ENCODE measurements at places on chromosomes 6 and 20.

- DNase-seq: no peak
These were observed 53.2 kb downstream of the VSTM2L start for GRCh38 chr20:37956107-37956585.

- DNase-seq: no peak
These were observed 18.3 kb upstream of the NHSL1 start for GRCh38 chr6:138517635-138518034.

- no peak for DNase-seq
These were observed 3.5 kb upstream of the ACAT2 start for GRCh38 chr6:159758031-159759001.

DNA sequence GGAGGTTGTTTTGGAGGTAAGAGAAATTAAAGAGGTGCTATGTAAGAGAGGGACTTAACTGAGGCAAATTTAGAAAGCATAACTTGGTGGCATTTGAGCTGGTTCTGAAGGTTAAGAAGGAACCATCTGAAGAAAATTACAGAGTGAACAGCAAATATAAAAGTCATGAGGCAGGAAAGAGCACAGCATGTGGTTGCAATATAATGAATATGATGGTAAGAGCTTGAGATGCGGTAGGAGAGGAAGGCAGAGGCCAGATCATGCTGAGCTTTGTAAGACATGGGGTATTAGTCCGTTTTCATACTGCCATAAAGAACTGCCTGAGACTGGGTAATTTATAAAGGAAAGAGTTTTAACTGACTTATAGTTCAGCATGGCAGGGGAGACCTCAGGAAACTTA, 279.1 kb downstream of the UTRN start:
- no peak for DNase-seq

DNA sequence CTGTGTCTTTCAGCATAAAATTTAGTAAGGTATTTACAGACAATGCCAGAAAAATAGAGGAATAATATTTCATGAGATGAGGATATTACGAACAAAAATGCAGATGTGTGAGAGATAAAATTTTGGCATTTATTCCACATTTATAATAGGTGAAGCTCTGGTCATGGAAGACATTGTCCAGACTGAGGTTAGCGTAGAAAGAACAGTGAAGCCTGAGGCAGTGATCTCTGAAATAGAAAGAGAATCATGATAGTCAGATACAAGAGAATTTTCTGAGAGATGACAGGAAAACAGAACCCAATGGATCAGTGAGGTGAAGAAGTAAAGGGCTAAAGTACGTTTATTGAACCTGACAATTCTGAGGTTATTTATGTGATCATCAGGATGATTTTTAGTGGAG, 1155.9 kb upstream of the GJE1 start:
- DNase-seq: no peak

DNA sequence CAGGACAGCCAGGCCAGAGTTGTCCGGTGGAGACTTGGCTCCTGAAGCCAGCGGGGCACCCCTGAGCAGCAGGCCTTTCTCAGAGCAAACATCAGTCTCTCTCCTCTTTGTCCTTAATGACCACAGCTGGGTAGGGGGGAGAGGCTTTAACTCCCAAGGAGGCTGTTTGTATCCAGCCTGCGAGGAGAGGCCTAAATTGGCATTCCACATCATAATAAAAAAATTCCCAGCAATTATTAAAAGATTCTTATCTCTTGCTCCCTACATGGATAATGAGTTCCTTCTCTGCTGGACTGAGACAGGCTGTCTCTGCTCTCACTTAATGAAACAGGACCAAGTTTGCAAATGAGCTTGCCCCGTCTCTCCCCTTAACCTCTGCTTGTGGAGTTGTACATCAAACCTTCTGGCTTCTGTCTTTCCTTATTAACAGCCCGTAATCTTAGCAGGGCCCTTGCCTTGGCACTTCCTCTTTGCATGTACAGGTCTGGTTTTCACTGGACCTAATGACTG, 838.2 kb downstream of the MAFB start:
- no peak for DNase-seq

DNA sequence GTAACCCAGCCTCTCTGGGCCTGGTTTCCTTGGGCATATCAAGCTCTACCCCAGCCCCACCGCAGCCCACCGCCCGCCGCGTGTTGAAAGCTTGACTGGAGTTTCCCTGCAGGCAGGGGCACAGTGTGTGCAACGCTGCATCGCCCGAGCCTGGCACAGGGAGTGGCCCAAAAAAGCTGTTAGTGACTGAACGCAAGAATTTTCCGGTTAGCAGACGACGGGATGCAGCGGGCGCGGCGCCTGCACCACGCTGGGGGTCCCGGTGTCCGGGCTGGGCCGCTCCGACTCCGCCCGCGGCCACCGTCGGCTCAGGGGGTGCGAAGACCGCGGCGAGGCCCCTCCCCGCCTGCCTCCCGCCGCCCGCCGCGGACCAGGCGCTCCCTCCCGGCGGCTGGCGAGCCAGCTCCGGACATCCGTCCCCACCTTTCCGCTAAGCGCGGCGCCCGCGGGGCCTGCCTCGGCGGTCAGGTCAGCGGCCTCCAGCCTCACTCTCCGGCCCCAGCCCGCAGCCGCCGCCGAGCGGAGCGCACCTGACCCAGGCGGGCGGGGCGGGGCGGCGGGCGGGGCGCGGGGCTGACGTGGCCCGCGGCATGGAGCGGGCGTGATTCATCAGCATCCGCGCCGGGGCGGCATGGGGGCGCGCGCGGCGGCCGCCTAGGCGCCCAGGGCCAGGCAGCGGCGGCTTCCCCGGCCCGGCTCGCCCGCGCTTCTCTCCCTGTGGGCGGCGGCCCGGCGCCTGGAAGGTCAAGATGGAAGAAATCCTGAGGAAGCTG, at the start of gene ARFGEF3:
TSS of gene ARFGEF3 (plus strand) at position 602 of the 773 bp plus-strand sequence. CDS start at position 750, 148 bp downstream.
- DNase-seq: peak; percentile 27

GRCh38 chr6:129542705-129543104, 167.3 kb downstream of the ARHGAP18 start:
- DNase-seq: no peak

DNA sequence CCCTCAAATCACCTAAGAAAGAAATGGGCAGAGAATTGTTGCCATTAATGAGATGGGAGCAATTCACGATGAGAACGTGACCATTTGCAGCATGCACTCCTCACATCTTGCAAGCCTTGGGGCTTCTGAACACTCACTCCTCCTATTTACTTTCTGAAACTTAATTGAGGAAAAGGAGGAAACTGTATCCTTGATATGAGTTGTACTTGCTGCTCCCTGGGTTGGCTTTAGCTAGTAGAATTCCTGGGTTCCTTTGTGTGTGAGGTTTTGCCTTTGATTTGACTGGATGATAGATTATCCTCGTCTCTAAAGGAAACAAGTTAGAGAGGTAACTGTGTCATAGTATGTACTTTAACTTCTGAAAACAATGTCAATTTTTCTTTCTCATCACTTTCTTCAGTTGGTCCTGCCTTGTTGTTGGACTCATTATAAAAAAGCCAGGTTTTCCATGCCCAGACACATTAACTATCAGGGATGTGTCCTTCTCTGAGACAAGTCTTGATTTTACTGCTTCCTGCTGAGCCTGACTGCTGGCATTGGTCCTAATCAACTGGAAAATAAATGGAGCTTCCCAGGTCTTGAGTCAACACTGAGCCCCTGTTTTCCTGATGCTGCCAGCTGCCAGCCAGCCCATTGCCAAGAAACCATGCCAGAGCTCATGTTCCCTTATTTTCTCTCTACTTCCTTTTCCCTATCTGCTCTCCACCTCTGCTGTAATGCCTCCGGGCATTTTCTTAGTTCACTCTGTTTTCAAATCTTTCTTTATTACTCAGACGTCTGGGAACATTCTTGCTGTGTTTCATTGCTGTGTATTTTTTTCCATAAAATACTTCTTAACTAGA, 6.0 kb upstream of the MRAP2 start:
- peak; percentile 28 for DNase-seq

GRCh38 chr6:83138758-83139157, 54.3 kb downstream of the PGM3 start:
- DNase-seq: no peak

DNA sequence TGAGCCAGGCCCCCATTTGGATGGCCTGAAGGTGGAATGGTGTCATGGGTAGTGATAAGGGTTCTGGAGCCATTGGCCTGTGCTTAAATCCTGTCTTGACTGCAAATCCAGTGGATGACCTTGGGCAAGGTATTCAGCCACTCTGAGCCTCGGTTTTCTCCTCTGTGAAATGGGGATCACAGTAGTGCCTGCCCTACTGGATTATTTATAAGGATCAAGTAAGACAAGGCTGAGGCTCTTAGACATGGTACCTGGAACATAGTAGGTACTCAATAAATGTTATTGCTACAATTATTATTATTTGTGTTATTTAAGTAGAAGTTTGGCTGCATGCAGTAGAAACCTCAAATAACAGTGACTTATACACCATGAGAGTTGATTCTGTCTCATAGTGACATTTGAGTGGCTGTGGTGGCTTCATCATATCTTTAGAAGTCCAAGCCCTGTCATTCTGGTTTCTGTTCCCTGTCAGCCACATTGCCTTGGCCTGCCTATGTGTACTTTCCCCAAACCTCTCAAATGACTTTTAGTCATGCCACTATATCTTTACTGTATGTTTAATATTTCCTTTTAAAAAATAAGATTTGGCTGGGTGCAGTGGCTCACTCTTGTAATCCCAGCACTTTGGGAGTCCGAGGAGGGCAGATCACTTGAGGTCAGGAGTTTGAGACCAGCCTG, 37.6 kb upstream of the CHMP4B start:
- DNase-seq: no peak

DNA sequence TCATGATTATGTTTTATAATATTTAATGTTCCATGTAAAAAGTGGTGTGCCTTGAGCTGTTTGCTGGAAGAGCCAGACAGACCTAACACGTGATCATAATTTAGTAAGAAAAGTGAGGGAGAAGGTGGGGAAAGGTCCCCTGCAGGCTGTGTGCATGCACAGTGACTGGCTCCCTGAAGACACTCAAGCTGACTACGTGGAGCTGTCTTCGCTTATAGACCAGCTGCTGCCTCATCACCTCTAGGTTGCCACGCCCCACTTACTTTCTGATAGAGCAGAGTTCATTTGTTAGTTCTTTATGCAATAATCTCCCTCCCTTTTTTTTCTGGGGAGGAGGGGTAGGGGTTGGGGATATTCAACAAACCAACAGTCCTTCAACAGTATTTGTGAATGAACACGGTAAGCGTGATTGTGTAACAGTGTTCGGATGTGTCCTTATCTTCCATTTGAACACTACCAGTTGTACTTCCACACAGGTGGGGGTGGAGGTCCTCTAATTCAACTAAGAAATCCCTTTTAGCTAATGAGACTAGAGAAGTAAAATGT, 157.3 kb downstream of the BACH2 start:
- no peak for DNase-seq
